T1000 (cell line): ENCODE measurements at places on chromosomes 12 and 14.

DNA sequence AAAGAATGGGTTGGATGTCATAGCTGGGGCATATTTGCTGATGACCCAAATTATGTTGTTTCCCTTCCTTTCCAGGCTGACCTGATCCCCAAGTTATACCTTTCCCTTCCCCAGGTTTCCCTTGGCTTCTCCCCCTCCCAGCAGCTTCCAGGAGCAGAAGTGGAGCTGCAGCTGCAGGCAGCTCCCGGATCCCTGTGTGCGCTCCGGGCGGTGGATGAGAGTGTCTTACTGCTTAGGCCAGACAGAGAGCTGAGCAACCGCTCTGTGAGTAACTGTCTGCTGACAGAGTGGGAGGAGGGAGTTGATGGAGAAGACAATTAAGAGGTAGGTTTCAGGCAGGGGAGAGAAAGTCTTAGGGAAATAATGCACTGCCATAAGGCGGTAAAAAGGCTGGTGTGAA lies 25.0 kb downstream of the A2ML1 start:
- DNase-seq = no peak

DNA sequence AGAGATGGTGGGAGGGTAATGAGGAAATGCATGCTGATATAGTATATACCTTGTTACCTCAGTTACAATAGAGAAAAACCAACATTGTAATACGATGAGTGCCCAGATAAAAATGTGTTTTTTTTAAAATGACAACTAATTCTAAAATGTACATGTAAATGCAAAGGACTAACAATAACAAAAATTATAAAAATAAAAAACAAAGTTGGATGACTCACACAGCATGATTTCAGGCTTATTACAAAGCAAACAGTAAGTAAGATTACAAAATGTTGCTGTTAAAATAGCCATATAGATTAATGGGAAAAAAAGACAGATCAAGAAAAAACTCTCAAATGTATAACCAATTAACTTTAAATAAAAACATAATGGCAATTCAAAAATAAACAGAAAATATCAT lies 1099.4 kb downstream of the FSCB start:
- DNase-seq = no peak

- DNase-seq = no peak
These were observed 40.2 kb downstream of the TAOK3 start for GRCh38 chr12:118332511-118332910.

- no peak for DNase-seq
These were observed 138.5 kb downstream of the FUT8 start for GRCh38 chr14:65550779-65551643.

- no peak for DNase-seq
These were observed 20.4 kb upstream of the FBXO33 start for GRCh38 chr14:39452680-39453079.

DNA sequence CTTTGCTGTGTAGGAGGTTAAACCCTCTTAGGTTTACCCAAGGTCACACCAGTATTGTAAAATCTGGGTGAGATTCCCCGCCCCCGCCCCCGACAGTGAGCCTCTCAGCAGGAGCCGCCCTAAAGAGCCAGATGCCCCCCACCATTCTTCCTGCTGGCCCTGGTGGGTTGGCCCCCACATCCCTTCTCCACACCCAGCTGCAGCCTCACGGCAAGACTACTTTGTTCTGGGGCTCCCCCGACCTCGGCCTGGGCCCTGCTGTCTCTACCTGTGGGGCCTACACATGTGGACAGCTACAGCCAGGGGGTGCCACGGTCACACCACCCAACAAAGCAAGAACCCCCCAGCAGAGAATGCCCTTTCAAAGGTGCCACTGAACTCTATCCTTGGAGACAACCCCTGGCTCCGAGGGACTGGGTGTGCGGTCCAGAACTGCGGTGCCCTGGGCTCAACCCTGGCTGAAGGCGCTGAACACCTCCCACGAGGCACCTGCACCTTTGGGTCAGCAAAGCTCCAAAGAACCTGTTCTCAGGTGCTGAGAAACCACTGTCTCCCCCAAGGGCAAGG lies 82.4 kb downstream of the WDR20 start:
- no peak for DNase-seq

DNA sequence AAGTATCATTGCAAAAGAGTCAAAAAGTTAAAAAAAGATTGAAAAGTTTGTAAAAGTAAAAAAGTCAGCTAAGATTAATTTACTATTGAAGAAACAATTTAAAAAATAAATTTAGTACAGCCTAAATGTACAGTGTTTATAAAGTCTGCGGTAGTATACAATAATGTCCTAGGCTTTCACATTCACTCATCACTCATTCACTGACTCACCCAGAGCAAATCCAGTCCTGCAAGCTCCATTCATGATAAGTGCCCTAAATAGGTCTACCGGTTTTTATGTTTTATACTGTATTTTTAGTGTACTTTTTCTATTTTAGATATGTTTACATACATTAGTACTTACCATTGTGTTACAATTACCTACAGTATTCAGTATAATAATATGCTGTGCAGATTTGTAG lies 43.9 kb upstream of the ABCC9 start:
- no peak for DNase-seq

DNA sequence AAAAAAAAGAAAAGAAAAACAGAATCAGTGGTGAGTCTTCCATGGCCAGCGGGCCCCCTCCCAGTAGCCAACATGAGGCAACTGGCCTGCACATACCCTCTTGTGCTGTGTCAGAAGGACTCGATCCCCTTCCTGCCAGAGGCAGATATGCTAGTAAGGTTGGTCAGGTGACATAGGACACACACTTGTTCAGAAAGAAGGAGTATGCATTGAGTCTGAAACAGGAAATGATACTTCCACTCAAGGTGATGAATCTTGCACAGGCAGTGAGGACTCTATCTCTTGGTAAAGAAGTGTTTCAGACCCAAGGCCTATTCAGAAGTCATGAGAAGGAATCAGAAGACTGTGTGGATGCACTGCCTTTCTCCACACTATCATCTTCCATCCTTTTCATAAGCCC lies 269.7 kb upstream of the FAR2 start:
- DNase-seq = no peak
